ENCODE measurements at places on chromosomes 6 and 20.

GRCh38 chr6:125558241-125558843 lies 191.1 kb upstream of the HEY2 start:
- DNase-seq, result no peak

- DNase-seq, result no peak
These were observed 623.3 kb downstream of the CD109 start for GRCh38 chr6:74319292-74319691.

DNA sequence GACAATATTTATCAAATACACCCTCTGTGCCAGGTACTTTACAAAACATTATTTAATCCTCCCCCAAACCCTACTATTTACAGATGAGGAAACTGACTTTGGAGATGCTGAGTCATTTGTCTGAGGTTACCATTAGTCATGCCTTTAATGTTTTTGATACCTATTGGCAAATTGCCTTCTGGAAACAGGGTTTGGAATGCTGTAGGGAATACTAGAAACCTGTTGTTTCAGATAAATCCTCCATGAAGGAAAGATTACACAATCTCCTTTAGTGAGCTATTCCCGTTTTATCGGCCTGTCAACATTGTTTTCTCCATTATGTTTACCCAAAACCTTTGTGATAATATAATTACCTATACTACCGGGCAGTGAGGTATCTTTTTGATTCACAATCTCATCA lies 93.6 kb upstream of the ADGRF1 start:
- no peak for DNase-seq

DNA sequence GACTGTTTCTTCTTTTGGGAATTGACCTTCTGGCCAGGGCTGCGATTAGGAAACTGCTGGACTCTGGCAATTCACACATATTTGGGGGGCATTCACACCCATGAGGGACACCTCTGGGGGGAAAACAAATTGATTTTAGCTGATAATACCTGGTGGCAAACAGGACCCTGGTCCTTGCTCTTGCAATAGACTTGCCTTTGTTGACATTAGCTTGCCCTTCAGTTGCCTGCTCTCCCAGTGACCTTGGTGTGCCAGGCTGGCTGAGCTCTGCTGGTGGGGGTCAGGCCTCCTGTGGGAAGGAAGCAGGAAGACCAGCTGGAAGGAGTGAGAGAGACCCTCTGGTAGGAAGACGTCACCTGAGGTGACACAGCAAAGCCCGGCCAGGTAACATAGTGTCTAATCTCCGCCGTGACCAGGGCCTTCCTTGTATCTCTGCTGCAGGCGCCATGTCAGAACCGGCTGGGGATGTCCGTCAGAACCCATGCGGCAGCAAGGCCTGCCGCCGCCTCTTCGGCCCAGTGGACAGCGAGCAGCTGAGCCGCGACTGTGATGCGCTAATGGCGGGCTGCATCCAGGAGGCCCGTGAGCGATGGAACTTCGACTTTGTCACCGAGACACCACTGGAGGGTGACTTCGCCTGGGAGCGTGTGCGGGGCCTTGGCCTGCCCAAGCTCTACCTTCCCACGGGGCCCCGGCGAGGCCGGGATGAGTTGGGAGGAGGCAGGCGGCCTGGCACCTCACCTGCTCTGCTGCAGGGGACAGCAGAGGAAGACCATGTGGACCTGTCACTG lies 5.3 kb downstream of the CDKN1A start:
- DNase-seq, result no peak

DNA sequence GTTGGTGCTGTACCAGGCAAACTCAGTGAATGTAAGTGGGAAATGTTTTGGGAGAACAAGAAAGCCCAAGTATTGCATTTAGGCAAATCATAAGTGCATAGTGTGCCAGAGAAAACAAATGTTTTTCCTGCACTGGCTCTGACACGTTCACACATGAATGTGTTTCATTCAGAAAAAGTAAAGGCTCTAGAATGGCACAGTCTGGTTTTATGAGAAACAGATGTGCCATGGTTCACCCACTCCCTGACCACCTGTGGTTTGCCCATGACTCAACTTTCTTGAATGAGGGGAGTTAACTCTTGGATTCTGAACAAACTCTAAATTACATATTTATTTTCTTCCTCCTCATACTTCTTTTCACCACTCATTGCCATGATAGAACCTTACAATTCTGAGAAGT lies 126.9 kb downstream of the KCNQ5 start:
- DNase-seq, result no peak

DNA sequence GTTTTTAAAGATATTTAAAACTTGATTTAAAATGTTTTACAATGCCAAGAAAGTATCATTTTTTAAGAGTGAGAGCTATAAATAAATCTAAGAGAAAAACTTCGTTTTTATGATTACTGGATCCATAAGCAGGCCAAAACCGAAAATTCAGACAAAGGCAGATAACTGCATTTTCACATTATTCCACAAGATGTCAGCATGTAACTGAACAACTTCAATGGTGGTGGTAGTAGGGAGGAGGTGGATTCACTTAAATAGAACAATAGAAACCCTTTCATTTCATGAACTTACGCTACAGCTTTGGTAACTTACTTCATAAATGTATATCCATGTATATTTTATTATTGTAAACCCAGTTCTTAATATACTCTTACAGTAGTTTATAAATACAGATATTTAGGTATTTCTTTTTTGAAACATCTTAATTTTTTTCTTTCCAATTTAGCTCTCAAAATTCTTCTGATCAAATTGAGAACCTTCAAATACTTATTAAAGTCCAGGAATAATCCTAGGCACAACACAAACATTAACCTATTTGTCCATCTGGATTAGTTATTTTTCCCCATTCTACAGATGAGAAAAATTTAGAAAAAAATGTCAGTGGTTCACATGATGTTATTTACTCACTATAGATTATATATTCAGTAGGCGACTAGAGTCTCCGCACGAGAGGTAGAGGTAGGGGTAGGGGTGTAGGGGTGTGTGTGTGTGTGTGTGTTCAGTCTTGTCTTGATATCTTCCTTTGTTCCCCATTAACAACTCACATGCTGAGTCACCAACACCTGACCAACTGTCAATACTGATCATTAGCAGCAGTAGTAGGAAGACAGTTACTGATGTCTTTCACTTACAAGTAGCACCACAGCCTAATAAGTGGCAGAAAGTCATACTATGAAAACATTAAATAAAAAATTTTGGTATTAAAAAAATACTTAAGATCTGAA lies 111.5 kb downstream of the ARHGAP18 start:
- no peak for DNase-seq

DNA sequence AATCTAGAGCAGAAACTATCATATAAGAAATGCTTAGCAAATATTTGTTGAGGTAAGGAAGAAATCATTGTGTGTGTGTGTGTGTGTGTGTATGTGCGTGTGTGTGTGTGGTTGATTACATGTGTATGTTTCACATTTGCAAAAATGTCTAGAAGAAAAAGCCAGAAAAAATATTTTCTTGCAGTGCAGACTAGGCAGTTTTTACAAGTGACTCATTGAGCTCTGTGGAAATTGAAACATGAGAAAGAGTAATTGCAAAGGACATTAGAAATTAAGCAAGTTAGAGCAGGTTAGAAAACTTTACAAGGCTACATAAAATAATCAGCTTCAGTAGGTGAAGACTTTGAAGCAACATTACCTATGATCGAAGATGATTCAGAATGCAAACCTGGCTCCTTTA lies 669.0 kb upstream of the EYS start:
- DNase-seq, result no peak

DNA sequence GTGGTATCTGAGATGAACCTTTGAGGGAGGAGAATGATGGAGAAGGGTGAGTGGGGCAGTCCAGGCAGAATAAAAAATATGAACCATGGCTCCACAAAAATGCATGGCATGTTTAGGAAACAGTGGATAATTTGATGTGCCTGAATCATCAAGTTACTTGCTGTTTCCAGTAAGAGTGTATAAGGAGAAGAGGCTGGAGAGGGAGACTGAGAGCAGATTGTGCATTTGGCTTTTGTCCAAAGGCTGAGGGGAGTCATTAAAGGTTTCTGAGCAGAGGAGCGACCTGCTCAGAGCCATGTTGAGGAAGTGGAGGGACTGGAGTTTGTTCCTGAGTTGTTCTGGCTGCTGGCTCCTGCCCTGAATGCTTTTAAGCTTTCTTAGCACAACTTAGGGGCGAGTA lies 6.1 kb downstream of the MMP24 start:
- peak; percentile 65 for DNase-seq

DNA sequence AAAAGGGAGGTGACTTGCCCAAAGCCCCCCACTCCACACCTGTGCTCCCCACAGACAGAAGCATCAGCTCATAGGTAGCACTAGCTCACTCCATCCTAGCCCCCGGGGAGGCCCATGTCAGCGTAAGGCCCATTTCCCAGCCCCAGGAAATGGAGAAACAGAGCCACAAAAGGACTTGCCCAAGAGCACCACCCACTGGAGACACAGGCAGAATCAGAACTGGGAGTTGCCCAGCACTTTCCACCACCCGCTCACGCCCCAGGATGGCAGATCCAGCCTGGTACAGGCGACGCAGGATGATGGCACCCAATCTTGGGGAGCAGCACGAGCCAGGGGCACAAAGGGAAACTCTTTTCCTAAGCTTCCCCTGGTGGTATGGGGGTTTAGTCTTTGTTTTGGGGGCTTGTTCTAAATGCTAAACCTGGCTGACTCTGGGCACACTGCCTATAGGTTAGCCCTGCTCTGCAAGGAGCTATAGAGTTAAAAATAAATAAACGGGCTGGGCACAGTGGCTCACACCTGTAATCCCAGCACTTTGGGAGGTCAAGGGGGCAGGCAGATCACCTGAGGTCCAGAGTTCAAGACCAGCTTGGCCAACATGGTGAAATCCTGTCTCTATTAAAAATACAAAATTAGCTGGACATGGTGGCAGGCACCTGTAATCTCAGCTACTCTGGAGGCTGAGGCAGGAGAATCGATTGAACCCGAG lies 11.8 kb downstream of the C20orf203 start:
- no peak for DNase-seq

DNA sequence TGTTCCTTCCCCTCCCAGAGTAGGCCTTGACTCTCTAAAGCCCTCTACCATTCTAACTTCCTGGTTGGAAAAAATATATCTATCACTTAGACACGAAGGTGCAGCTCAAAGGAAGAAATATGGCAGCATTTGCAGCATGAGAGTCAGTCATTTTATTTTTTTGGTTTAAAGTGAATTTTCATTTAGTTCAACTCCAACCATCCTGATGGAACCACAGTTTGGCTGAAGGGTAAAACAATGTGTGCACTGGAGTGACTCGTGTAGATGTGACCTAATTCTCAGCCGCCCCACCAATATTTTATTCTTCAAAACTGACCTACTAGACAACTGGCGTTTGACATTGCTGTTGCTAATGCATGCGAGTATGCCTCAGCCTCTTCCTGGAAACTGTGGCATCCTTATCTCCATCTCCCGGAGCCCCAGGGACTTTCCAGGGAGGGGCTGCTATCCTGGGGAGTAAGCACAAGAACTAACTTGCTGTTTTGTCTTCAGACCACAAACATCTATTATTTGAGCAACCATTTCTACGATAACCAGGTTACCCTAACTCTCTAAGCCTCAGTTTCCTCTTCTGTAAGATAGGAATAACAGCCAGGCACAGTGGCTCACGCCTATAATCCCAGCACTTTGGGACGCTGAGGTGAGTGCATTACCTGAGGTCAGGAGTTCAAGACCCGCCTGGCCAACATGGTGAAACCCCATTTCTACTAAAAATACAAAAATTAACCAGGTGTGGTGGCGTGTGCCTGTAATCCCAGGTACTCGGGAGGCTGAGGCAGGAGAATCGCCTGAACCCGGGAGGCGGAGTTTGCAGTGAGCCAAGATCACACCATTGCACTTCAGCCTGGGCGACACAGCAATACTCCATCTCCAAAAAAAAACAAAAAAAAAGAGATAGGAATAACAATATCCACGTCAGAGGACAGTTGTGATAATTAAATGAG lies 148.7 kb upstream of the JARID2 start:
- no peak for DNase-seq

GRCh38 chr6:25862199-25862598 lies 11.8 kb downstream of the SLC17A3 start:
- no peak for DNase-seq

DNA sequence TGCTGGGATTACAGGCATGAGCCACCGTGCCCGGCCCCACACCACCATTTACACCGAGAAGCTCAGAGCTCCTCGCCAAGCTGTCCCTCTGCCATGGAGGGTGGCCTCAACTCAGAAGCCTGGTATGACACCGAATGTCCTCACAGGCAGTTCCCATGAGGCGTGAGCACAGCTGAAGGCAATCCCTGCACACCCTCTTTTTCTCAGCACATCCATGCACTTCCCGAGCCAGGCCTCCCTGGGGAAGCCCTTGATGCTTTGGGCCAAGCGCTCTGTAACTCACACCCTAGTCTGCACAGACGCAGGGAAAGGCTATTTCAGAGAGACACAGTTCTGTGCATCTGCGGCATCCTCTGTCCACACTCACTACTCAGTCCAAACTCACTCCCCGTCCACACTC lies 18.4 kb downstream of the THBS2 start:
- DNase-seq, result no peak

GRCh38 chr6:118770112-118770788 lies 118.9 kb upstream of the CEP85L start:
- DNase-seq, result peak; percentile 93
